Mesothelial cell of epicardium (in vitro differentiated cells): ENCODE measurements at places on chromosomes 1 and 21. TPM values are rescaled to one million over a fixed set of nuclear protein-coding genes. Genes with fewer than 3 reads are reported as not detected.

The SPRR2B gene
- total RNA-seq, result not detected in 3 replicates

The ANGPTL1 gene
- 0.67 to 0.80 TPM (median 0.72 TPM) in 3 replicates for total RNA-seq

The PLA2G2C gene
- total RNA-seq, result 0.24 to 0.50 TPM (median 0.40 TPM) in 3 replicates

The OR10J1 gene
- not detected in 3 replicates for total RNA-seq

The STPG1 gene
- total RNA-seq, result 8.8 to 9.4 TPM (median 8.8 TPM) in 3 replicates

The ZSCAN20 gene
- 7.6 to 9.2 TPM (median 8.0 TPM) in 3 replicates for total RNA-seq

DNA sequence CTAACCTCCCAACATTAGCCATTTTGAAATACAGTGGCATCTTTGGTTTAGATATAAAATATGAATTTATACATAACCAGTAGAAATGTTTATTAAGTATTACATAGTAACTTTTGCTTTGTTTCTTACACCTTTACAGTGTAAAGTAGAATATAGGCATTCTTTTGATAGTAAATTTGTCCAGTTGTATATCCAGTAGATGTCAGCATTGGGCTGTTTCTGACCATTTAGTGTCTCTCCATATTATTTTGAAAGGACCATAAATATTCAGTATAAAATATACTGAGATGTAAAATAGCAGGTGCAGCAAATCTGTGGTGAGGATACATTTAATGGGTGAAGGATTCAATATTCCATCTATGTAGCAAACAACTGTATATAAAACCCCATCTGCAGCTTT, 115.8 kb upstream of the ZRANB2 start:
- H3K27ac ChIP-seq, result no peak overlapping the region
- no peaks in the 10 kb centered on the region for H3K36me3 ChIP-seq
- H3K27me3 ChIP-seq, result no peaks in the 10 kb centered on the region

- H3K36me3 ChIP-seq, result no peaks in the 10 kb centered on the region
- H3K27me3 ChIP-seq, result no peaks in the 10 kb centered on the region
- peaks cover 26% of the 10 kb centered on the region for H3K4me1 ChIP-seq
These were observed 185.1 kb downstream of the FGGY start for GRCh38 chr1:59481881-59482505.

GRCh38 chr1:230459465-230459864, 33.3 kb upstream of the PGBD5 start:
- no peak overlapping the region for H3K27ac ChIP-seq
- no peaks in the 10 kb centered on the region for H3K36me3 ChIP-seq
- no peak for DNase-seq
- H3K4me1 ChIP-seq, result no peaks in the 10 kb centered on the region

- no peak overlapping the region for H3K4me3 ChIP-seq
- no peaks in the 10 kb centered on the region for H3K4me1 ChIP-seq
- no peak overlapping the region for H3K27ac ChIP-seq
- no peaks in the 10 kb centered on the region for H3K27me3 ChIP-seq
- peaks cover 40% of the 10 kb centered on the region for H3K36me3 ChIP-seq
These were observed 41.7 kb downstream of the PKNOX1 start for GRCh38 chr21:43015906-43016540.

DNA sequence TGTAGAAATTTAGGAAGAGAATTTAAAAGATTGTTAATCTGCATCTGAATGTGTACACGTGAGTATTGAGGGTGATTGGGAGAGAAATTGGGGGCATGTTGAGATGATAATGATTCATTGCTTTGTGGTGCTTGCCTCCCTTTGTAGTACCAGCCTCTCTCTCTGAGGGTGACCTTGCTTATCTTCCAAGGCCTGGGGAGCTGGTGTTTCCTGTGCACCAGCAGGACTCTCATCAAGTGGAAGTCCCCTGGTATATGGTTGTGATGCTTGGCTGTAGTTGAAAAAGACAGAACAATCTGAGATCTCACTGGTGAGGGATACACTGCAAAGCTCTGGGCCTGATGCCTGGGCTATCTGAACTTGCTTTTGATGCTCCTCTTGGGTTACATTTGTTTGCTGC, 4.0 kb downstream of the TCHHL1 start:
- DNase-seq, result no peak
- no peak overlapping the region for H3K4me3 ChIP-seq
- no peaks in the 10 kb centered on the region for H3K4me1 ChIP-seq
- H3K27me3 ChIP-seq, result no peaks in the 10 kb centered on the region

DNA sequence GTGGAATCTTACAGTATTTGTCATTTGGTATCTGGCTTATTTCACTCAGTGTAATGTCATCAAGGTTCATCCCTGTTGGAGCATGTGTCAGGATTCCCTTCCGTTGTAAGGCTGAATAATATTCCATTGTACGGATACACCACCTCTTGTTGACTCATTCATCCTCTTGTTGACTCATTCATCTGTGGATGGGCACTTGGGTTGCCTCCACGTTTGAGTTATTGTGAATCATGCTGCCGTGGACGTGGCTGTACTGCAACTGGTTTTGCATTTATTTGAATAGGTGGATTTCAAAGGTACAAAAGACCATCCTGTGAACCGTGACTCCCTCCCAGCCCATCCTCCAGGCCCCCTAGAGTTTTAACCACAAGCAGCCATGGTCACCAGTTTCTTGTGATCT, 11.9 kb upstream of the TCP10L start:
- H3K27ac ChIP-seq, result no peak overlapping the region
- H3K4me1 ChIP-seq, result no peaks in the 10 kb centered on the region
- no peaks in the 10 kb centered on the region for H3K27me3 ChIP-seq
- no peak for DNase-seq
- H3K4me3 ChIP-seq, result no peak overlapping the region
- peaks cover 5% of the 10 kb centered on the region for H3K36me3 ChIP-seq

DNA sequence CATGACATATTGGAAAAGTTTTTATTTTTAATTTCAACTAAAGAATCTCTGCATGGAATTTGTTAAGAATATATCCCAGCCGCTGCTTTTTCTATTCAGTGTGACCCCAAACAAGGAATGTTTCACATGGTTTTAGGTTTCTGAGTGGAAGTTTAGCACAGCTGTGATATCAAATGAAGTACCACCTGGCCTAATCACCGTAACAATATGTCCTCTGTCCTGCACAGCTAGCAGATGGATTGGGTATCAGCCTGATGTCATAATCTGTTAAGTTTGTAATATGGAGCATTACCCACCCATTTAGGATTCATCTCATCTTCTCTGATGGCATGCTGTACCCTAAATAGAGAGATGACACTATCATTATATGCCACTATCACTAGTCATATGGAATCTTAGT, 963.7 kb upstream of the ADGRL2 start:
- H3K4me3 ChIP-seq, result no peak overlapping the region
- H3K4me1 ChIP-seq, result peaks cover 2% of the 10 kb centered on the region
- peaks cover 1% of the 10 kb centered on the region for H3K36me3 ChIP-seq
- DNase-seq, result no peak
- H3K27ac ChIP-seq, result no peak overlapping the region

DNA sequence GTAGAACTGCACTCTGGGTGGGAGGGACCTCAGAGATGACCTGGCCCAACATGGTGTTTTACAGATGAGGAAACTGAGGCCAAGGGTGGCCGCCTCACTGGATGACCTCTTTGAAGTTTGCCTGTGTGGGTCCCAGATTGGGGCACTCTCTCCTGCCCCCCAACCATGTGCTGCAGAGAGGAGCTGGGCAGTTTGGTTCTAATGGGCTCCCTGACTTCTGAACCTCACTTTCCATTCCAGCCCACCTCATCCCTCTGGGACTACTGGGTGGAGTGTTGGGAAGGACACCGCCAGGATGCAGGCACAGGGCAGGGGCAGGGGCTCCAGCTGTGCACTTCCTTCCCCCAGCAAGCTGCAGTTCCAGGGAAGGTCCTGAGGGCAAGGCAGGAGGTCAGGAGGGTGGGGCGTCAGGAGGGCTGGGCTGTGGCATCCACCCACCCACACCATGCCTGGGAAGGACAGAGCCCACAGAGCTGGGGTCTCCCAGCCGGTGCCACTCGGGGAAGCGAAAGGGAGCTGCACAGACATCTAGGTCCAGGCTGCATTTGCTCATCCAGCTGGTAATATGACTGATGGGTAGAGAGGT, 10.3 kb upstream of the EPS8L3 start:
- no peaks in the 10 kb centered on the region for H3K36me3 ChIP-seq
- H3K4me1 ChIP-seq, result peaks cover 34% of the 10 kb centered on the region
- no peak overlapping the region for H3K27ac ChIP-seq
- H3K4me3 ChIP-seq, result no peak overlapping the region
- no peaks in the 10 kb centered on the region for H3K27me3 ChIP-seq

DNA sequence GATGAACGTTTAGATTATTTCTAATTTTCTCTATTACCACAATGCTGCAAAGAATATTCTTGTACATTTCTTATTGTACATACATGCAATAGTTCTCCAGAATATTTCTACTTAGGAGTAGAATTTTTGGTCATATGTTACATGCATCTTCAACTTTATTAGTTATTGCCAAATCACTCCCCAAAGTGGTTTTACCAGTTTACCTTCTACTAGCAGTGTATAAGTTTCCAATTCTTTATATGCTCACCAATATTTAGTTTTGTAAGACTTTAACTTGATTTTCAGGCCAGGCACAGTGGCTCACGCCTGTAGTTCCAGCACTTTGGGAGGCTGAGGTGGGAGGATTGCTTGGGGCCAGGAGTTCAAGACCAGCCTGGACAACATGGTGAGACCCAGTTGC, 55.4 kb downstream of the SNRPE start:
- H3K4me3 ChIP-seq, result no peak overlapping the region
- no peak for DNase-seq
- no peaks in the 10 kb centered on the region for H3K4me1 ChIP-seq
- H3K27ac ChIP-seq, result no peak overlapping the region
- H3K36me3 ChIP-seq, result no peaks in the 10 kb centered on the region

DNA sequence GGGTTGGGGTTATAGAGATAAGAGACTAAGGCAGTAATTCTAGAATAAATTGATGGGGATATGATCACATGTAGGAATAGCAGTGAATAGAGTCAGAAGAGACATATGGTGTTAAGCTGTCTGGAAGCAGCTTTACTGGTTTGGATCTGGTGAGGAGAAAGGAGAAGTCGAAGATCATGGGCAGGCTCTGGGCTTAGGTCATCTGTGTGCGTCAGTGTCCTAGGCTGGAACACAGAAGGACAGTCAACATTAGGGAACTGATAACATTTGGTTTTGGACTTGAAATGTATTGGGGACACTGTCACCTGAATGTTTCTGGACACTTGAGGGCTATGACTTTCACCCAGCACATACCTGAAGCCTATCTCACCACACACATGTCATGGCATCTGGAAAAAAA, 13.9 kb upstream of the GRIK1 start:
- no peak for DNase-seq
- H3K4me3 ChIP-seq, result no peak overlapping the region
- H3K4me1 ChIP-seq, result peaks cover 11% of the 10 kb centered on the region
- peaks cover 7% of the 10 kb centered on the region for H3K27me3 ChIP-seq
- no peak overlapping the region for H3K27ac ChIP-seq

DNA sequence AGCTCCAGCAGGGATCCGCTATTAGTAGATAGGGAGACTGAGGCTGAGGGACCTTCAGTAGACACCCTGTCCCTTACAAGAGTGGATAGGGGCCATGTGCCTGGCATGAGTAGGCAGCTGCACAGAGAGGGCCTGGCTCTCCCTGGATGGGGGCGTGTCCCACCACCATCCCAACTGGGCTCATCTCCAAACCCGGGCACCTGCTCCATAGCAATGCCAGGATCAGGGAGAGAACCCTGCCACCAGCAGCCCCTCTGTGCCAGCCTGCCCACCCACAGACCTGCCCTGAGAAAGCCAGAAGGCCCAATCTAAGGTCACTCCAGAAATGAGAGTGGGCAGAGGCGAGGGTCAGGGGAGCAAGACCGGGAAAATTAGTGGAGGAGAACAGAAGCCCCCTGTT, 121.3 kb downstream of the GRIK3 start:
- peaks cover 23% of the 10 kb centered on the region for H3K27me3 ChIP-seq
- no peak overlapping the region for H3K4me3 ChIP-seq
- no peak overlapping the region for H3K27ac ChIP-seq
- no peak for DNase-seq
- H3K36me3 ChIP-seq, result no peaks in the 10 kb centered on the region
- H3K4me1 ChIP-seq, result no peaks in the 10 kb centered on the region

- DNase-seq, result no peak
- no peaks in the 10 kb centered on the region for H3K36me3 ChIP-seq
- peaks cover 23% of the 10 kb centered on the region for H3K4me1 ChIP-seq
- no peak overlapping the region for H3K4me3 ChIP-seq
These were observed 11.8 kb downstream of the NFYC start for GRCh38 chr1:40703316-40703715.
